ENCODE measurements at places on chromosomes 6 and 20.

DNA sequence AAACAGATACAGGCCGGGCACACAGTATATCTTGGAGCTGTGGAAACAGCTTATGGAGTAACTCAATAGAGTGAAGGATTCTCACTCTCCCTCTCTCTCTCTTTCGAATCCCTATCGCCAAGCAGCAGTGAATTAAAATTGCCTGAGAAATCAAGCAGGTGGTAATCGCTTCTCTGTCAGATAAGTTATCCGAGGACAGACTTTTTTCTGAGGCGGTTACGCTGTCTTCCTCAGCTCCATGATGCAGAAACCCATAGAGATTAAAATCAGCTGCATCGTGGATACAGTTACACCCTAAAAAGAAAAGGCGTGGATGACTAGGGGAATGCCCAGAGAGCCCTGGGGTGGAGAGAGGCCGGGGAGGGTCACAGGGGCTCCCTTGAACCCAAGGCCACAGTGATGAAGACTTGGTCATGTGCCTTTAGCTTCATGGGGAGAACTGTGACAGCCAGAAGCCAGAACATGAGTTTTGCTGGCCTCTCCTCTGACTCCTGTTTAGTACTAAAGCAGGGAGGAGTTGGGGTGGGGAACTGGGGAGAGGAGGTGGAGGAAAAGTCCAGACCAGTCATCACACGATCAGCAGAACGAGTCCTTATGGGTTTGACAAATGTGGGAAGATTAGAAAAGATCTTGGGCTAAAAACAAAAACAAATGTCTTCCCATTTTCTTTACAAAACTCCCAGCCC is 138.8 kb upstream of the JARID2 start:
- DNase-seq: no peak

DNA sequence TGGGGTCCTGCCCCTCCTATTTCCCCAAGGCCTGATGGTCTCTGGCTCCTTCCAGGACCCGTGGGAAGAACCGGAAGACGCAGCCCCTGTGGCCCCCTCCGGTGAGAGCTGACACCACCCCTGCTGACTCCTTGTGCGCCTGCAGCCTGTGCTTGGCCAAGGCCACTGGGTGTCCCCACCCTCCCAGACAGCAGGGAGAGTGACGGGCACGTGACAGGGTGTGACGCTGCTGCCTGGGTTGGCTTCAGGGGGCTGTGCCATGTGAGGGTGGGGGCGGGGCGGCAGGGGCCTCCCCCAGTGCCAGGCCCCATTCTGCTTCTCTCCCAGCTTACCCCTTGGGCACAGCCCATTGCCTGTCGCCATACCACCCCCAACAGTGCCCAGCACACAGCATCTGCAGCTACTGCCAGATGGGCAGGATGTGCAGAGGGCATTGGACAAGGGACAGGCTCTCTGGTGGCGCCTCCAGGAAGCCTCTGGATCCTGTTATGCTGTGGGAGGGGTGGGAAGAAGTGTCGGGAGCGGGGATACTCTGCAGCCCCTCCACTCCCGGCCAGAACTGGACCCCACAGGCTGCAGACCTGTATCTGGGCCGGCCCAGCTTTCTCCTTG is 2.9 kb downstream of the BIRC7 start:
- no peak for DNase-seq

GRCh38 chr6:152651986-152652385 is 14.8 kb upstream of the SYNE1 start:
- DNase-seq: no peak

GRCh38 chr6:106119546-106119945 is 33.4 kb downstream of the PRDM1 start:
- no peak for DNase-seq

GRCh38 chr20:63205896-63206295 is 10.0 kb downstream of the YTHDF1 start:
- DNase-seq: no peak

DNA sequence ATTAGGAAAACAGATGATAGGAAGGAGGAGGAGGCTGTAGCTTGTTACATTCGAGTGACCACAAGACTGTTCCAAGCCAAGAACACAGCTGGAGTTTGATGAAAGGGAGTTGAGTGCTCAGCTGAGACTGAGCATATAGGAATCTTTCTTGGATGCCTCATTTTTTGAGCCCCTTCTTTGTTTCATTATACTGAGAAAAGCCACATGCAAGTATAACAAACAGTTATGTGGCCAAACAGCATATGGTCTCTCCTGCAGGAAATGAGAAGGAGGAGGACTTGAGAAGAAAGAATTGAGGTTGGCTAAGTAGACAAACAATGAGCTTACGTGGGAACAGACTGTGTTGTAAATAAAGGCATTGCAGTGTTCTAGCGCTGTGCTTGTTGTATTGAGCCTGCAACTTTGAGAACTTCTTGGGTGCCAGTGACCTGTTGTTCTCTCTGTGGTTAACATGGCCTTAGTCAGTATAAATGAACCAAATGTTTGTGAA is 78.3 kb downstream of the AKAP7 start:
- peak; percentile 66 for DNase-seq

- no peak for DNase-seq
These were observed 56.5 kb upstream of the PTPN1 start for GRCh38 chr20:50453533-50454244.

DNA sequence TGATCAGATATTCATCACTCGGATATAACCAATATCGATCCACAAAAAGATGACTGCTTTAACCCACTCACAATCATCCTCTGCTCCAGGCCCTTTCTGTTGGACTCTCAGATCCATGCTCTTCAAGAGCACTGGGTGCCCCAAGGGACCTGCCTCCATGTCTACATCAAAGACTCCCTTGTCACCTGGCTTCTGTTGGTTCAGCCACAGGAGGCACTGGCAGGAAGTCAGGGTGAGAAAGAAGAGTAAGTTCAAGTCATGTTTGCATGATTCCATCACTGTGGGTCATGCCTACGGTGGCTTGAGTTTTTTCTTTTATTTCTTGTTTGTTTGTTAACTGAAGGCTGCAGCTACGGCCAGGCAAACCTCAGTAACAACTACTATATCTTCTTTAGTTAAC is 243.3 kb downstream of the ADGRG6 start:
- no peak for DNase-seq

DNA sequence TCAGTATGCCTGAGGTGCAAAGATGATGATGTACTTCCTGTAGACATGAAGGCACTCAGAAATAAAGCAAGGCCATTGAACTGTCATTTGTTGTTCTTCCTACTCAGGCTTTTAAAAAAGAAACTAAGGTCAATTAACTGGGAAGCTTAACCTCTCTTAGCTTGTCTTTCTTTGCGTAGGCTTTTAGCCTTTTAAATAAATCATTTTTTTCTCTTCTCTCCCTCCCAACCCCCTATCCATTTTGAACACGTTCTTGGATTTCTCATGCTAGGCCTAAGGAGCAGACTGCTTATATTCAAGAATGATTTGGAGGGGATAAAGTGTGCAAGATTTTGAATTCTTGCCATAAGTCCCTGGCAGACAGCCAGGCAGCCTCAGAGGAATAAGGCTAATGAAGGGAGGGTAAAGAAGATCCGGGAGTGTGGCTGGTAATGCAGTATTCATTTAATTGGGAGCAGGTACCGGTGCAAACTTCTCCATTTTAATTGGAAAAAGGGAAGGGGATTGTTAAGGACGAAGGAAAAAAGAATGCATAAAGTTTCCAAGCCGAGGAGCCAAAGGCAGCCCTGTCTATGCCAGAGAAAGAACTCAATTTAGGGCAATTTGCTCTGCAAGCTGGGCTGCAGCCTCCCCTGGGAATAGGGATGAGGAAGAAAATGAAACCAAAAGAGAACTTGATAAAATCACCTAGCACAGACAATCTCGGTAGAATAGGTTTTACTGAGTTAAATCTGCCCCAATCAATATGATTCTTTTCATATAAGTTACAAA is 343.8 kb upstream of the MMS22L start:
- peak; percentile 24 for DNase-seq

- DNase-seq: no peak
These were observed 659 bp downstream of the TAF4 start for GRCh38 chr20:62064770-62065673.

- no peak for DNase-seq
These were observed 20.1 kb downstream of the PHACTR3 start for GRCh38 chr20:59624401-59624800.

DNA sequence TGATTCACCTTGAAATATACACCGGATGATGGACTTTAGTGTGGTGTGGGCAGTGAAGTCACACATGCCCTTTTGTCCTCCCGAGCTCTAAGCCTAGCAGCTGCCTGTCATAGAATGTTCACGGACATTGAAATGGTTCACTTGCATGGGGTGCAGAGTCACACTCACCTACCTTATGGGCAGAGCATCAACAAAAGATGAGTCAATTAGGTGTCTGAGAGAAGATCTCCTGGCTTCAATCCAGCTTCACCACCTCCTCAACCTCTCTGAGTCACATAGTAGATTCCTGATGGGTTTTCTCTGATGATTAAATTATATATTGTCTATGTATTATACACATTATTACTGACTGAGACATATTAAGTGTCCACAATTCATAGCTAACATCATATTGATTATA is 48.1 kb upstream of the HLA-E start:
- no peak for DNase-seq

DNA sequence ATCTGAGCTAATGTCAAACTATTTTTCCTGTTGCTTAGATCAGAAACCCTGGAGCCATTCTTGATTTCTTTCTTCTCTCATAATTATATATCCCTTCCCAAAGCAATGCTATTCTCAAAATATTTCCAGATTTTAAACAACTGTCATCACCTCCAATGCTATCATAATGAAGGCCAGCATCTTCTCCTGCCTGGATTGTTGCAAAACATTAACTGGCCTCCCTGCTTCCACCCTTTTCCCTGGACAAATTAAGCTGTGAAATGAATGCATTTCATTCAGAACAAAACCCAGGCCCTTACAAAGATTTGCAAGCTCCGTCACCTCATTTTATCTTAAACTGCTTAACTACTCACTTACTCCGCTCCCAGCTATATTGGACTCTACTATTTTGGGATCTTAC is 535.3 kb upstream of the HS3ST5 start:
- DNase-seq: no peak

DNA sequence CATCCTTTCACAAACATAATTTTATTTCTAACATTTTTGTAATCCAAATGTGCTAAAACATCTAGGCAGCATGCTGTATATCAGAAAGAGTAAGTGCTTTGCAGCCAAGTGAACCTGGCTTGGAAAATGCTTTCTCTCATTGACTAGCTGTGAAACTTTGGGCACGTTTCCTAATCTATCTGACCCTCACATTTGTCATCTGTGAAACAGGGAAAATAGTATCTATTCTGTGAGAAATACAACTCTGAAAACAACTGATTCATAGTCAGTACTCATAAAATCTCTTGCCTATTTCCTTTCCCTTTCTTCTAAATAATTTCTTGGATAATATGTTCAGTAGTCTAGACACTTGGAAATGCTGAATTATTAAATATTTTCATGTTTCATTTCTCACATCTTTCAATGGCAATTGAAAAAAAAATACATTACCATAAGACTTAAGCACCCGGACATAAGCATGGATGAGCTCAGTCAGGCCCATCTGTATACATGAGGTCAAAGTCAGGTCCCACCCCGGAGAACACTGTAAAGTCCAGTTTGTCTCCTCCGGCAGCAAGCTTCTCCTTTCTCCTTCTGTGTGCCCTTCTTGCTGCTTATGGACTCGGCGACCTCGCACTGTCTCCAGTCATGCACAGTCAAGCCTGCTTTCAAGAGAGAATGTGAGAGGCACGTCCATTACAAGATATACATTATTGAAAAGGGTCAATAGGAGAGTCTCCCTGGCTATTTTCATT is 455.0 kb upstream of the SOX4 start:
- DNase-seq: peak; percentile 25

GRCh38 chr20:37981568-37981967 is 51.7 kb downstream of the TTI1 start:
- no peak for DNase-seq

DNA sequence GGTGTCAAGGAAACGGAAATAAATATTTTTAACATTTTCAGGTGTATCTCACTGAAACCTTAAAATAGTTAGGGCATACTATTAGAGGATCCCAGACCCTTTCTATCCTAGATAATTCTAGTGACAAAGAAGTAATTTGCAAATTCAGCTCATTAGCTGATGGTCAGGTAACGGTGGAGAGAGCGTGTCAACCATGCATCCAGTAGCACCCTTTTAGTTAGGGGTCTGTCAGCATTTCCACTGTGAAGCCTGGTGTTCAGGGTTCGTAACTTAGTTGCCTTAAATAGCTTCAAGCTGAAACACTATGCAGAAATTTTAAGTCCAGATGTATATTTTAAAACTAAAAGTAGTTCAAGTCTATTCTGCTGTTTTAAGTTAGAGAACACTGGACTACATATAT is 48.5 kb upstream of the SUPT3H start:
- no peak for DNase-seq

GRCh38 chr20:51492167-51493092 is 50.1 kb downstream of the NFATC2 start:
- no peak for DNase-seq

DNA sequence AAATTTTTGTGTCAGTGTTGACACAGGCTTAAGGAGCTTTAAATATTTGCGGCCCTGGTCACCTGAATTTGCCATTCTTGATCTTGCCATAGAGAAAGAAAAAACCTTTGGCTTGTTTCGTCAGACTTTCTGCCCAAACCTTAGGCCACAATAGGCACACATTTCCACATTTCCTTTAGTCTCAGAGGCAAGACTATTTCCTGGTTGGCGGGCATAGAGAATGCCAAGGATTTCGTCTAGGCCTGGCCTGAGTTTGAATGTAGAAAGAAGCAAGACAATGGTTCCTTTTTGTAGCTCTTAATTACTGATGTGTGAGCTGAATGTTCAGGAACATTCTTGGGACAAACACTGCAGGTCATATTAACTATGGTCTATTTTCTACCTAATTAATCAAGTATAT is 108.1 kb downstream of the TRMT11 start:
- no peak for DNase-seq

DNA sequence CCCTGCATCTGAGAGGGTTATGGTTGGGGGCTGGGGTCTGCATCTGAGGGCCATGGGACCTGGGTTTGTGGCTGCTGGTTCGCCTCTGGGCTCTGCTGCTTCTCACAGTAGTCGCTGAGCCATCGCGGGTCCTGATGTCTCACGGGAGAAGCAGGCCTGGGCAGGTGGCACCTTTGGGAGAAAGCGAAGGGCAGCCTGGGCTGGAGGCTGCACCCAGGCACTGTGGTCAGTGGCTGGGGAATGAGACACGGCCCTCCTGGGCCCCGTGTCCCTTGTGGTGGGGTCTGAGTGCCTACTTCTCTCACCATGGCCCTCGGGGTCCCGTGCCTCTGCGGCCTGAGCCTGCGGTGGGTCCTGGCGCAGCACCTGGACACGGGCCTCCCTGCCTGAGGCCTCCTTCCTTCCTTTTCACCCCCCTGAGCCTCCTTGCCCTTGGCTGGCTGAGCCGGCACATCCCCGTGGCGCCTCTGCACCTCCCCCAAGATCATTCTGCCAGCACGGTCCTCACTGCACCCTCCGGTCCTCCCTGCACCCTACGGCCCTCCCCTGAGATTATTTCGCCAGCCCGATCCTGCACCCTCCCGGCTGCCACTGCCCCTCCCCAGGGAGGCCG is 206.0 kb downstream of the ERMARD start:
- DNase-seq: no peak

DNA sequence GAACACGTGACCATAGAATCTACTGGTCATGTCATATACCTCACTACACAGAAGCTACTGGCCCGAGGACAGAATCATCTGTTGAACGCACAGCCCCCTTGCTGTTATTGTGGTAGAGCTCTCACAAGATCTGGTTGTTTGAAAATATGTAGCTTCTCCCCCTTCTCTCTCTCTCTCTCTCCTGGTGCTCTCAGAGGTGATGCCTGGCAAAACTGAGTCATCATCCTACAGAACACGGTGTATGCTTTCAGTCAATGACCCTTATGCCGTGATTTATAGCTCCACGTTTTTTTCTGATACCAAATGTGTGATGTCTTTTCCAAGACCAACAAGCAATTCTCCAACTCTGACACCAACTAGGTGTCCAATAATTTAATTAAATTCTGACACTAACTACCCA is 13.0 kb upstream of the RBM24 start:
- DNase-seq: no peak
